ENCODE measurements at places on chromosomes 5 and 9.

DNA sequence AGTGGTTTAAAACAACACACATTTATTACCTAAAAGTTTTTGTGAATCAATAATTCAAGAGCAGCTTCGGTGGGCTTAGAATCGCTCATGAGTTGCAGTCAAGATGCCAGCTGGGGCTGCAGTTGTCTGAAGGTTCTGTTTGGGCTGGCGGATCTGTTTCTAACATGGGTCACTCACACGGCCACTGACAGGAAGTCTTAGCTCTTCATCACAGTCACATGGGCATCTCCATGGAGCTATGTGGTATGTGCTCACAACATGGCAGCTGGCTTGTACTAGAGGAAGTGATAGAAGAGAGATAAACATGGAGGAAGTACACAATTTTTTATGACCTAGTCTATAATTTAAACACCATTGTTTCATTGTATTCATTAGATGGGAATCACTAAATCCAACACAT lies 11.2 kb downstream of the KLHL9 start:
- no peak for DNase-seq

DNA sequence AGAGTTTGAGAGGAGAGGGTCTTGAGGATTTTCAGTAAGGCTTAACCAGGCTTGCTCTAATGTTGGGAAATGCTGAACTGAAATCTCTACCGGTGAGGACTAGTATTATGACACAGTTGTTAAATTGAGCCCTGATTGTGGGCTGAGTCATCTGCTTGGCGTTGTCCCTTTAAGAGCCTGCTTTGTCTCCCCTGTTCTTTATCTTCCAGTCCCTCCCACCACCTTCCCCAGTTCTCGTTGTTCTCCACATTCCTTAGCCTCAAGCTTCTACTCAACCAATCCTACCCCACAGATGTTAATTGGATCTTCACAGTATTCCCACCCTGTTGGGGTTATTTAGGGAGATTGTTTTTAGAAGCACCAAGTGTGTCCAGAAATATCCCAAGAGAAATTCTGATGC lies 57.6 kb downstream of the ANKRD55 start:
- no peak for DNase-seq

- DNase-seq: peak; percentile 54
Observed at GRCh38 chr9:127451858-127452656, 747 bp downstream of the LRSAM1 start.

- no peak for DNase-seq
Observed at GRCh38 chr5:28355831-28356230, 1317.4 kb upstream of the CDH9 start.
